Stimulated activated CD8-positive, alpha-beta memory T cell treated with anti-CD3 and anti-CD28 coated beads, Interleukin-4, amount 100 ng/mL, for 1 hour (primary cell): ENCODE measurements at places on chromosomes 4 and X.

GRCh38 chrX:149259241-149259640, 245.9 kb downstream of the IDS start:
- no peak for DNase-seq

- DNase-seq, result peak; percentile 6
Measured at GRCh38 chrX:135596495-135596894, 76.0 kb downstream of the INTS6L start.

GRCh38 chrX:30831082-30831481, 58.0 kb downstream of the TAB3 start:
- no peak for DNase-seq

GRCh38 chr4:109912706-109913595, at the start of gene EGF:
EGF (plus strand) TSS chr4:109912883; CDS start chr4:109913336, 453 bp downstream.
- DNase-seq, result no peak

- DNase-seq, result no peak
Measured at GRCh38 chrX:30971774-30972603, 82.9 kb upstream of the TAB3 start.
